Mesenchymal stem cell (in vitro differentiated cells and primary cell): ENCODE measurements at places on chromosomes 3 and 15.
A peak's percentile ranks its signal among the peaks of the same experiment; 100 is the strongest.

GRCh38 chr15:80152180-80152895, 461 bp upstream of the FAH start:
- peak; percentile 94 for DNase-seq

GRCh38 chr3:26963361-26963743, 340.8 kb downstream of the LRRC3B start:
- DNase-seq = no peak

DNA sequence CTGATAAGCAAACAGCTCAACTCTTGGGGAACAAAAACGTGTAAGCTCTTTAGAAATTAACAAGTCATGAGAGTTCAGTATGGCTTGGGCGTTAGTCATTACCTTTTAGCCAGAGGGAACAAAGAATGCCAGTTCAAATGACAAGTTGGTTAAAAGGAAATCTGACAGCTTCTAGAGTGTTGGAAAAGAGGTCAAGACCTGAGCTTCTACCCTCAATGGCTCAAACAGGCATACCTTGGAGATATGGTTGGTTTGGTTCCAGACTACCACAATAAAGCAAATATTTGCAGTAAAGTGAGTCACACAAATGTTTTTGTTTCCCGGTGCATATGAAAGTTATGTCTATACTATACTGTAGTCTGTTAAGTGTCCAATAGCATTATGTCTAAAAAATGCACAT, 136.1 kb downstream of the CACNA1D start:
- no peak for DNase-seq

DNA sequence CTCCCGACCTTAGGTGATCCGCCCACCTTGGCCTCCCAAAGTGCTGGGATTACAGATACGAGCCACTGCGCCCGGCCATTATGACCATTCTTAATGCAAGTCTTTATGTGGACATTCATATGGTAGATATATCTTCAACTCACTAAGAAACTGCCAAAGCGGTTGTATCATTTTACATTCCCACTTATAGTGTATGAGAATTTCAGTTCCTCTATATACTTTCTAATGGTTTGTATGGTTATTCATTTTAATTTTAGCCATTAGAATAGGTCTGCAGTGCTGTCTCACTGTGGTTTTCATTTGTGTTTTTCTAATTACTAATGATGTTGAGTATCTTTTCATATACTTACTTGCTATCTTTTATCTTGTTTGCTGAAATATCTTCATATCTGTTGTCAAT, 32.5 kb downstream of the TCF12 start:
- no peak for DNase-seq

GRCh38 chr3:18898911-18899310, 249.4 kb upstream of the KCNH8 start:
- DNase-seq = no peak

- DNase-seq = peak; percentile 54
Measured at GRCh38 chr15:57551715-57552677, 39.7 kb upstream of the MYZAP start.

- peak; percentile 10 for DNase-seq
Measured at GRCh38 chr15:29844290-29844903, 22.1 kb upstream of the TJP1 start.

GRCh38 chr3:34053626-34054025, 255.2 kb downstream of the PDCD6IP start:
- DNase-seq = no peak

DNA sequence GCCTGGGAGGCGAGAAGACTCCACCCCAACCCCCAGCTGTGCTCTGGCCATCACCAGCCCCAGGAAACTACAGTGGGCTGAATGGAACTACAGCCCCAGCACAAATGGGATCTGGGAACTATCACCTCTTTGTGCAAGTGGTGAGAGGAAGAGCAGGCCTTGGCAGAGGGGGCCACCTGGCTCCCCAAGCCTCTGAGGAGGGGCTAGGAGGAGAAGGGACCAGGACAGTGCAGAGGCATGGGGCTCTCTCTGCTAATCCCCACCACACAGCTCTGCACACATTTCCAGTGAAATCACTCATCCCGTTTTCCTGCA, 31.6 kb downstream of the KY start:
- no peak for DNase-seq

- DNase-seq = no peak
Measured at GRCh38 chr15:50009634-50010033, 109.4 kb downstream of the ATP8B4 start.

DNA sequence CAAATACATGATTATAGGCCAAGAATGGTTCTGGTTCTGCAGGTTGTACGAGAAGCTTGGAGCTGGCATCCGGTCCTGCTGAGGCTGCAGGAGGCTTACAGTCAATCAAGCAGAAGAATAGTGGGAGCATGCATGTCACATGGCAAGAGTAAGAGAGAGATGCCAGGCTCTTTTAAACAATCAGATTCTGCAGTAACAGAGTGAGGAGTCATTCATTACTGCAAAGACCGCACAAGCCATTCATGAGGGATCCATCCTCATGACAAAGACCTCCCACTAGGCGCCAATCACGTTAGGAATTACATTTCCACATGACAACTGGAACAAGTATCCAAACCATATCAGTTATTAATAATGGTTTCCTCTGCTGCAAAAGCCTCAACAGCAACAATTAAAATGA, 536.8 kb downstream of the CADM2 start:
- DNase-seq = no peak

- DNase-seq = peak; percentile 31
Measured at GRCh38 chr15:90062023-90062442, 40.2 kb downstream of the IDH2 start.

- peak; percentile 43 for DNase-seq
Measured at GRCh38 chr3:100603469-100603868, 5.9 kb upstream of the ADGRG7 start.

DNA sequence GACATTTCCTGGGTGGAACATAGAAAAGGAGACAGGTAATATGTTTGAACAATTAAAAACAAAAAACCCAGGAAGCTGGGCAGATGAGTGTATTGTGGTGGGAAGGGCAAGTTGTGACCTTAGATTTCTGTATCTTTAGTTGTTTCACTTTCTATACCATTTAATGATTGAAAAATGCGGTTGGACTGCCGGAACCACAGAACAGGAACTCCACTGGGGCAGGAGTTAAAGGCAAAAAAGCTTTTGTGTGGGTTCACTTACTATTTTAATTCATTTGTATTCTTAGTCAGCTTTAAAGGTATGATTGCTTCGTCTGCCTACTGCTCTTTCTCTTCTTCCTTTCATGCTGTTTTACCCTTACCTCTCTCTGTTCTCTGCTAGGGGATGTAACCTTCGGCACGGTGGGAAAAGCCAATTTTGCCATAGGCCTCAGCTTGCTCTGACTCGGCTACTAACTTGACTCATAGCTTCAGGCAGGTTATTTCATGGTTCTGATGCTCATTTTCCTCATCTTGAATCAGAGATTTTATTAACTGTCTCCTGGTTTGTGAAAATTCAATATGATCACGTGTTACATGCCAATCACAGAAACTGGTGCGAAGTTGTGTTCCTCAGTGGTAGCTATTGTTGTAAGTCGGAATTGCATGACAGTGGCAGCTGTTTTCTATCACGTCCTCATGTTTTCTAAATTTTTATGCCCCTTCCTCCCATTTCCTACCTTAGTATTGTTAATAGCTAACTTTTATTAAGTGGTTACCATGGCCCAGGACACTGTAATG, 1.6 kb upstream of the MCTP2 start:
- peak; percentile 57 for DNase-seq

DNA sequence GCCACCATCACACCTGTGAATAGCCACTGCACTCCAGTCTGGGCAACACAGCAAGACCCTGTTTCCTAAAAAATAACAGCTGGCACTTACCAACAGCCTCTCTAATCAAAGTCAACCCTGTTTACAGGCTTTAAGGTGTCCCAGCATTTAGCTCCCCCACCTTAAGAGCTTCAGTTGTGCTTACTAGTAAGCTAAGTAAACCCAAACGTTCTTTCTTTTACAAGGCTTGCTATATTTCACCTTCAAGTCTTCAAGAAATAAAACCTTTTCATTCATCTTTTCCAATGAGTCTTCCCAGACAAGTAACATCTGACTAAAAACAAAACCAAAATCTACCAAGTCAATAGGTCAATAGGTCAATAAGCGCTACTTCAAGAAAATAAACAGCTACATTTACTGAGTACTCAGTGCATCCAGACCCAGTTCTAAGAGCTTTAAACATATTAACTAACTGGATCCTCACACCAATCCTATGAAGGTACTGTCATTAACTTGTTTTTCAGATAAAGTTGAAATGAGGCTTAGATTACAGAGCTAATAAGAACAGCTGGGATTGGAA, 62.4 kb downstream of the PBRM1 start:
- DNase-seq = peak; percentile 41

DNA sequence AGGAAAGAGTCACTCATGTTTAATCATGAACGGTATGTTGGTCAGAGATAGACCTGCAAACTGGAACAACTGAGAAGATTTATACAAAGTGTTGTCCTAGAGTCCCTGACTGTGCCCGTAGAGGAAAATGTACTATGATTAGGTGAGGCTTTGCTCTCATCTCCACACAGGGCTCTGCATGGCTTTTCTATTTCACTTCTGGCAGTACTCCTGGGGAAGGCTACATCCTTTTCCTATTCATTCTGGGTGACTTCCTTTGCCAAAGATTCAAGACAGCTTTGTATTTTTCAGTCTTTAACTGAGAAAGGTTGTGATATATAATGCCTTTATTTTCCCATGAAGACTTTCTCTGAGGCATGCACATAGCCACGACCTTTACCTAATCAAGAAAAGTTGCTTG, 414.7 kb downstream of the ZBTB20 start:
- no peak for DNase-seq

DNA sequence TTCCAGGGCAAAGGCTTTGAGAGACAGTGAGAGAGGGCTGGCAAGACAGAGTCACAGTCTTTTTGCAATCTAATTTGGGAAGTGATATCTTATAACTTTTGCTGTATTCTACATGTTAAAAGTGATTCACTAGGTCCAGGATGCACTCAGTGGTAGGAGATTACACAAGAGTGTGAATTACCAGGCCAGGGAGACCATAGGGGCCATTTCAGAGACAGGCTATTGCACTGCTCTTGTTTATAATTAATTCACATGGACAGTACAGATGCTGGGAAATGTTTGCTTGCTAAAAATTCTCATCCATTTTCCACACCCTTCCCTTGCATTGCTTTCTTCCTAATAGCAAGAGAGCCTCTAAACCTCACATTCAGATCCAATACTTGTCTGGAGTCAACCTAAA, 22.6 kb upstream of the POMGNT2 start:
- peak; percentile 15 for DNase-seq

GRCh38 chr3:112117841-112118571, 15.0 kb downstream of the GCSAM start:
- DNase-seq = no peak

DNA sequence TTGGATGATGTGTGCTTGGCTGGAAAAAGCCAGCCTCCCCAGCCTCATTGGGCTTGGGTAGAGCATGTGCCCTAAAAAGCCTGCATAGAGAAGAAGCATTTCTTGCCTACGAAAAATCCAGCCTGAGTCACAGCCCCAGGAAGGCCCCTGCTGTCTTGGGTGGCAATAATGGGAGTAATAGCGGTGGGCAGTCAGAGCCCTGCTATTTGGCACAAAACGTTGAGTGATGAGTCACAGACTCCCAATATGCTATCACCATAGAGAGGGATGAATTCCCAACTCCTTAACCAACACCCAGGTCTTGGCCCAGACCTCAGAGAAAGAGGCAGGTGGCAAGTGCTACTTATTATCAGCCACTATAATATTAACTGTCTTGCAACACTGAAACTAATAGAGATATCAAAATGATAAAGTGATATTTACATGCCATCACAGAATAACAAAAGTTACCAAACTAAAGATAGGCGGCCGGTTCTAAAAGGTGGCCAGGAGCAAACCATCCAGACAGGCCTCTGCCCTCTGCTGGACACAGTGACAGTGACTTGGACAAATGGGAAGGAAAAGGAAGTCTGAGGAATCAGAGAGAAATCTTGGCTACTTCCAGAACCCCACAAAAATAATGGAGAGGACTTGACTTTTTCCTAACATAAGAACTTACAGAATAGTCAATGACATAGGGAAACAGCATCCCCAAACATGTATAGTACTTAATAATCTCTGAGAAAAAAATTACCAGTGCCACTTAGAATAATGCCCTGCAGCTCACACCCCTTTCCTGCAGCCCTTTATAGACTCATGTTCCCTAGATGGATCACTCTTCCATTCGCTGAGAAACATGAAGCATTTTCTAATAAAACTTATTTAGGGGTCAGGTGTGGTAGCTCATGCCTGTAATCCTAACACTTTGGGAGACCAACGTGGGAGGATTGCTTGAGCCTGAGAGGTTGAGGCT, 51.9 kb upstream of the MUC13 start:
- DNase-seq = peak; percentile 91

DNA sequence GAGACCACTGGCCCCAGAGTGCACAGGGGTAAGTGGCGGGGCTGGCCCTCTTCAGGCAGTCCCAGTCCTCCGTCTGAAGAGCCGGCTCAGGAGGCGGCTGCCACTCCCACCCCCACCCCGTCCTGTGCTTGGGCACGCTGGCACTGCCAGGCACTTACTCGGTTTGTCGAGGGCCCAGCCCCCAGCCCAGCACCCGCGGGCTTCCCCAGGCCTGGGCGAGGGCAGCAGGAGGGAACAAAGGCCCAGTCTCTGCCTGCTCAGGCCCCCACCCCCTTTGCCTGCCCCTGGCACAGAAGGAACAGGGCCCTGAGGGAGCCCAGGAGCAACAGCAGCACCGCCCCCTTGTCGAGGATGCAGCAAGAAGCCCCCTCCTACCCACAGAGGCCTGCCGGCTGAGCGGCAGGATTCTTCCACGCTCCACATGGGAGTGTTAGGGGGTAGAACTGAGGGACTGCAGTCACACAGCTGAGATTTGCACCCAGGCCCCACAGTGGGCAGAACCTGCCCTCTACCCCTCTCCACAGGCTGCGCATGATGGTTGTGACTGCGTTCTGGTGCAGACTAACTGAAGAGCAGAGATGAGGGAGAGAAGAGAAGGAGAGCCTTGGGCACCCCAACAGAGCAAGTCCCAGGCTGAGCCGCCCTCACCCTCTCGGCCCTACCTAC, 8.9 kb downstream of the DUSP7 start:
- DNase-seq = no peak

DNA sequence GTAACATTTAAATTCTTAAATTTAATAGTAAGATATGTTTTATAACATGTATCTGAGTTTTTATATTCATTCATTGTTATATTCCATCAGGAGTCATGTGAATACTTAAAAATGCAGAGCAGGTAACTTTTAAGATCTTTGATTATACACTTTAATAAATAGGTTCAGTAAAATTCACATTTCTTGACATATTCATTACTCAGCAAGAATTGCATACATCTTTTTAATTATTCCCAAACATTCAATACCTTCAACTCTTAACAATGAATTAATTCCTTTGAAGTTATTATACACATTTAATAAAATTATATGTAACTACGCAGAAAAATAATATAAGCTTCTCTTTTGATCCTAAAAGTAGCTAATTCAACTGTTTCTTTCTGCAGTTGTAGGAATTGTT, 105.4 kb downstream of the CNTN4 start:
- DNase-seq = no peak

GRCh38 chr3:108820586-108820985, 2.0 kb upstream of the TRAT1 start:
- DNase-seq = no peak
